DND-41 (cell line): ENCODE measurements at places on chromosomes 4 and X.

- DNase-seq: no peak
Measured at GRCh38 chr4:56828784-56829535, 7.5 kb upstream of the SPINK2 start.

GRCh38 chrX:84078991-84079390, 109.0 kb downstream of the RPS6KA6 start:
- DNase-seq: no peak

GRCh38 chrX:12771445-12772069, 19.7 kb upstream of the PRPS2 start:
- peak; percentile 11 for DNase-seq

- no peak for DNase-seq
Measured at GRCh38 chr4:138835832-138836533, 179.6 kb upstream of the NOCT start.

GRCh38 chr4:81377191-81377590, 94.5 kb downstream of the RASGEF1B start:
- no peak for DNase-seq

- DNase-seq: no peak
Measured at GRCh38 chr4:16555156-16555555, 328.9 kb upstream of the TAPT1 start.

DNA sequence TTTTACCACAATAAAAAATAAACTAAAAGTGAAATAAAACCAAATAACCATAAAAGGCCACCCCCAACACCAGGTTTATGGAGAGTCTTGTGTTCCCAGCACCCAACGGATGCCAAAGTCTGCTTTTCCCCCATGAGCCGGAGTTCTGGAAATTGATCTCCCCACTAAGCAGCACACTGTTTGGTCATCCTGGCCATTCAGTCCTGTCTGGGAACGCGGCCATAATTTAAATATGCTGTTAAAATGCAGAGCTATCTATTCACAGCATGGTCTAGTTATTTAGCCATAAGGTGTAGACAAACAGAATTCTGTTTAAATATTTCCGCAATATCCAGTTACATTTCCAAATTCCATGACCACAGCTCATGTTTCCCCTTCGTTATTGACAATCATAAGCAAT, 129.6 kb upstream of the TBL1X start:
- no peak for DNase-seq

DNA sequence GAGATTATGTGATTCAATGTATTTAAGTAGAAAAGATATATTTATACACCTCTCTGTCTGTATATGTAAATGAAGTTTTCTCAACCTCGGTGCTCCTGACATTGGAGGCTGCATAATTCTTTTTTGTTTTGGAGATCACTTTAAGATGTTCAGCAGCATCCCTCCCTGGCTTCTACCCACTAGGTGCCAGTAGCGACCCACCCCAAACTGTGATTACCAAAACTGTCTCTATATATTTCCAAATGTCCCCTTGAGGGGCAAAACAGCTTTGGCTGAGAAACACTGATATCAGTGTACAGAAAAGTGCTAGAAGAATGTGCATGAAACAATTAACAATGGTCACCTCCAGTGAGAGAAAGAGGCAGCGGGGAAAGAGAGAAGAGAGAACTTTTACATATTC, 51.2 kb downstream of the DCX start:
- DNase-seq: no peak

DNA sequence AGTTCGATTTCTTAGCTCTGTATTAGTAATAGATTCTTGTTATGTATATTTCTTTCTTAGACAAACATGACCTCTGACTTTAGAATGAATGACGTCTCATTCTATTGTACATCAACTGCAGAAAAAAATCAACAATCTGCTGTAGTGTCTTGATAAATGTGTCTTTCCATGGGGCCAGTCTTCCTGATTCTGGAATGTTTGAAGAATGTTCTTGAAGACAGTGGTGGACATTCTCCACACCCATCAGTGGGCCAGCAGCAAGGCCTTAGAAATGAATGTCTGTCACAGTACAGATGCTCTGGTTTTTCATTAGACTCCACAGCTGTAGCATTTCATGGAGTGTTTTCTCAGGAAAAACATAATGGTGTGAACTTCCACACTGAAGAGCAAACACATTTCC, 63.2 kb upstream of the FAM47B start:
- DNase-seq: no peak

DNA sequence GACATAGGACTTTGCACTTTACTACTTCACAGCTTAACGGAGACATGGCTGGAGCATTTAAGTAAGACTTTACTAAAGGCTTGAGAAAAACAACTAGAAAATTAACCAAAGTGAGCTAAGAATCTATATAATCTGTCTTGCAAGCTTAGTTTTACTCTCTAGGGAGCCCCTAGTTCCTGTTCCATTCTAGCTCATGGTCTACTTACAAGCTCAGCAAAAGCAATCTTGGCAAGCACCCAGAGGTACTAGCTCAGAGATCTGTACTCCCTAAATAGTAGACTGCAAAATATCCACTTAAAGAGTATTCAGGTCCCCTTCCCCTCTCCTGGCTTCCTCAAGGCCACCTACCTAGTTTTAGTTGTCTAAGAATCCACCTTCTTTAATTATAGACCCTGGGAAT, 469.0 kb downstream of the IDS start:
- no peak for DNase-seq

DNA sequence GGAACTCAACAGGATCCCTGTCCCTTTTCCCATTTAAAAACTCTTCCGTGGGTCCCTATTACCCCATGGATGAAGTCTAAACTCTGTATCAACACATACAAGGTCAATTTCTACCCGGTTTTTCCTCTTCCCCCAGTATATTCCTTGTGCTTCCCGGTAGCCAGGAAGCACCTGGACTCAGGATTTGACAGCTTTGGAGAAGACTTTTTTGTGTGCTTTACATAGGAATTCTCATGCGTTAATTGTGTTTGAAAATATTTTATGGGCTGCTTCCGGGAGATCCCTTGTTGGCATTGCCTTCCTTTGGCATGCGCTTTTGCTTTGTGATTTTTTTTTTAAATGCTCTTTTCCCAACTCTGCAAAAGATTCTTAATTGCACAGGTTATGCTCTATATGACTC, 7.2 kb downstream of the SMS start:
- no peak for DNase-seq

- peak; percentile 80 for DNase-seq
Measured at GRCh38 chrX:79270401-79270800, 96.7 kb downstream of the ITM2A start.

DNA sequence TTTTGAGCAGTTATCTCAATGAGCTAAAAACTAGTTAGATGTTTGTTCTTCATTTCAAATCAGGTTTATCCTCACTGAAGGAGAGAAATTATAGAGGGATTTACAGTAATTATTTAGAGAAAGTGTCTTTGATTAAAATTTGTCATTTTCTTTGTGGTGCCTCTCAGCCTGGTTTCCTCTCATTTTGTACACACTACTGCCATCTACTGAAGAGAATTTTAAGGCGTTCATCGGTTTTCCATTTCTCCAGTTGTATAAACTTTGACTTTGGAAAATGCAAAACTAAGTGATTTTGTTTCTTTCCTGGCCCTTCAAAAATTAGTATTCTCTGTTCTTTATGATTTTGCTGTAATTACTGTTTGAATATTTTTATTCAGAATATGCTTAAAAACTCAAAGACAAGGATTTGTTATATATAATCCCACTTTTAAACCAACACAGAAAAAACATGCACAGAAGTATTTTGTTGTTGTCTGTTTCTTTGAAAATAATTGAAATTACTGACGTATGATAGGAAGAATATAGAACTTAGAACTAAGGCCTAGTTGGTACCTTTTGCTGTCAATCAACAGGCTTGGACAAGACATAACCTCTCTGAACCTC, 34.4 kb upstream of the ANXA3 start:
- no peak for DNase-seq

GRCh38 chr4:152209772-152210493, 326.0 kb downstream of the FBXW7 start:
- no peak for DNase-seq

- no peak for DNase-seq
Measured at GRCh38 chr4:100811046-100811445, 293.2 kb upstream of the EMCN start.

DNA sequence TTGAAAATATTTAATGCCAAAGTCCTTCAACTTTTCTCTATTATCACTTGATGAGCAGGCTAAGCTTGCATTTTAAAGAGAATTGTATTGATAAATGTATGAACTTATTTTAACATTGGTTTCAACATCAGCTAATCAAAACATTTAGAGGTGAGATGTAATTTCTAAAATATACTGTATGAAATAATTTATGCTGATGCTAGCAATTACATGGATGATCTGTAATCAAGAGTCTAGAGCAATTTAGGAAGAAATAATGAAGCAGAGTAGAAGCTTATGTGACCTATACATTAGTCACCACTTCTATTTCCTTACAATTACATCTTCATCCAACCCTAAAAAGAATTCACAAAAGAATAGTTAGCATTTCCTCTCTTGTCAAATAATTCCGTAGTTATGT, 226.8 kb downstream of the KLHL4 start:
- DNase-seq: no peak

DNA sequence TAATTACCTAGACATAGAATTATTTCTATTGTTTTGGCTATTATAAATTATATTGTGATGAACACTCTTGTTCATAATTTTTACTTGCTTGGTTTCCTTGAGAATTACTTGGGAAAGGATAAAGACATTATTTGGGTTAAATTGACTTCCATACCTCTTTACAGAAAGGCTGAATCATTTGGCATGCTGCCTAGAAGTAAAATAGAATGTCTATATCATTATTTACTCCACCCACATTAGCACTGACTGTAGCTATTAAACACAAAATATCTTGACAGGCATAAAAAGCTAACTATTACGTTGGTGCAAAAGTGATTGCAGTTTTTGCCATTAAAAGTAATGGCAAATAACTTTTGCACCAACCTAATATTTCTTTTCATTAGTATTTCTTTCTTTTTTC, 29.7 kb upstream of the ADH6 start:
- DNase-seq: no peak

DNA sequence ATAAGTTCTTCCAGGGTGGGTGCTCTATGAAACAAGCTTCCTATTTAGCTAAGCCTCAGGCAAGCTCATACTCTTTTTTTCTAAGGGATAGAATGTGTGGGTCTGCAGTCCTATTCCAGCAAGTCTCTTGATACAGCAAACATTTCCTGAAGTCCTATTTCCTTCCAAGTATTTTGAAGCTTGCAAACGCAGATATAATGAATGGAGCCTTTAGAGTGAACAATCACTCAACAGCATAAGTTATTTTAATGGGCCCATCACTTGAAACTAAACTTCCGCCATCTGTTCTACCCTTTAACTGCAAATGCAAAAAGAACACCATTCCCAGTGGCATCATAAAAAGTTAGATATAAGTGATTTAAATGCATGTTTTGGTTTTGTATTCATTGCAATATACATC, 108.3 kb upstream of the TAPT1 start:
- DNase-seq: no peak

DNA sequence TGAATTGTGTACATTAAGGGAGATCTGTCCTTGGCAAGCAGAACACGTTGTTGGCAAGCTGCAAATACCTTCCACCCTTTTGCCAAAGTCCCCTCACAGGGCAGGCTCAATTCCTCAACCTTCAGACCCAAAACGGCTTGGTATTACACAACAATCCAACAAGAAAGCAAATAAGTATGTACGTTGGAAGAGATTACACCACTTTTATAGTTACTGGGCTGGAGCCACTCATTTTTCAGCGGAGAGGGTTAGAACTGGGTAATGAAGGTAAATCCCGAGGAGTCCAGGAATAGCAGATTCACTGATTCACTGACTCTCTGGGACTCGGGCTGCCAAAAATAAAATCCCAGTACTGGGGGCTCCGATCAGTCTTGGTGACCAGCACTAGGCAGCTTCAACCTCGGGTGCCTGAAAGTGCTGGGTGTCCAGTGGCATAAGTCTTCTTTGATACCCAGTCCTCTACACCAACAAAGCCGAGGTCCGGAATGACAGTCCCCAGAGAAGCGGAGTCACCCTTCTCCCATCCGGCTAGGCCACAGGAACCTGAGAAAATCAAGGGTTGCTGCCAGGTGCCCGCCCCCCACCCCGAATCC, 587 bp downstream of the TIMM8A start:
- DNase-seq: no peak

GRCh38 chr4:77581724-77582123, 23.9 kb upstream of the CXCL13 start:
- no peak for DNase-seq

DNA sequence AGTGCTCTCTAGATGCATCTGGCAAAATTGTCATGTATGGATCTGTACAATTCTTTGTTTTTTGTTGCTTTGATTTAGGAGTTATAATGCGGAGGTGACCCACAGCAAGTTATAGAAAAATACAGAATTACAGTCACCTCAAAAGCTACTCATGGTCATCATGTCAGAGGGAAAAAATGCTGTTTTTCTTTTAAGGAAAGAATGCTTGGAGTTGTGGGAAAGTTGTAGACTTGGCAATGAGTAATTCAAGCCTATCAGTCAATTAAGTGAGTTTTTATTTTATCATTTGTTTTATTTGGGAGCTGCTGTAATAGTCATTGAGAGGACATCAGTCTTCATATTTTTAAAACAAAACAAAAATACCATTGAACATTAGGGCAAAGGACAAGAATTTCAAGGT, 16.4 kb downstream of the FHL1 start:
- no peak for DNase-seq

GRCh38 chrX:74250574-74250973, 53.4 kb upstream of the ZCCHC13 start:
- DNase-seq: no peak

GRCh38 chr4:181181331-181181730, 1061.9 kb upstream of the TENM3 start:
- DNase-seq: no peak

GRCh38 chr4:2222838-2223237, 19.1 kb downstream of the HAUS3 start:
- DNase-seq: no peak

- no peak for DNase-seq
Measured at GRCh38 chr4:84691170-84691691, 108.3 kb downstream of the CDS1 start.

GRCh38 chrX:34365471-34365870, 233.4 kb upstream of the FAM47A start:
- no peak for DNase-seq

GRCh38 chrX:46831765-46832327, 5.0 kb upstream of the RP2 start:
- no peak for DNase-seq

DNA sequence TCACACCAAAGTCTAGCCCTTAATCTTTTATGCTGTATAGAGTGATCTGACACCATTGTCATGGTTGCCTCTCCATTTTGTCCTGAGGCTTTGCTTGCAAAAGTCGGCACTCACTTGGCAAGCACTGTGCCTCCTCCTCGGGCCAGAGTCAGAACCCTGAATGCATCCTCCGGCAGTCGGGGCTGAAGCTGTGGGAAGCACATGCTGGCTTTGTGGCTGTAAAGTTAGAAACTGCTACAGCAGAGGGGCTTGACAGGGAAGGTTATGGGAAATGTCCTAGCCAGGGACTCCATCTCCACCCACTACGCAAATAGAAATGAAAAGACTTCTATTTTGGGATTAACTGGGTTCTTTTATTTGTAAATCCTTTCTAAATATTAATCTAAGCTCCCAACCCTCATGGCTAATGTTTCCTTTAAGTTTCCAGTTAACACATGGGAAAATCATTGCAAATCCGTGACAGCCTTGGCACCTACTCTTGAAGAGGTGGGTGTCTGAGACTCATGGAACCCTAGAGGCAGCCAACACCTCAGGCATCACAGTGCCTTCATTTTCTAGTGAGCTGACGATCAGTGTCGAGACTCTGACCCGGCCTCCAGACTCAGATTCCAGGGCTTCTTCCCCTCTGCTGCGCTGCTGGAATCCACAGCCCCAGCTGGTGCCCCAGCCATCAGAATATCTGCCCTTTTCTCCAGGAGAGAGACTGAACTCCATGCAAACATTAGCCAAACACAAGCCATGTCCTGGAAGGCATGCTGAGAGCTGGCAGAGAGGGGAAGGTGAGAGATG, 7.9 kb upstream of the CLDN24 start:
- DNase-seq: no peak
